ENCODE measurements at places on chromosomes 6 and 20. TPM values are rescaled to one million over a fixed set of nuclear protein-coding genes. Genes with fewer than 3 reads are reported as not detected.
A peak's percentile ranks its signal among the peaks of the same experiment; 100 is the strongest.

DNA sequence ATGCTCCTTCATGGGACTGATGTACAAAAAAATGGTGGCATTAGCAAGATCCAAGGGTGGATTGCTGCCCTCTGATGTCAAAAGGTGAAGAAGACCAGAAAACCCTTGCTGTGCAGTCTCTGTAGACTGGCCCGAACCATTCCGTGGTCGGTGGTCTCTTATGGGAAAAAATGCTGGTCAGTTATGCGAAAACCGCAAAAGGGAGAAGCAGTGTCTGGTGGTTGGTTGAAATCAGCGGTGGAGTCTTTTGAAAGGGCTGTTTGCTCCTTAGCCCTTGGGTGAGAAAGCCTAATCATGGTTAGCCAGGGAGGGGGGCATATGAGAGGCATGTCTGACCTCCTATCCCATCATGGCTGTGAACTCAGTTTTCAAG, 108.1 kb downstream of the DTNBP1 start:
- no peak for DNase-seq

DNA sequence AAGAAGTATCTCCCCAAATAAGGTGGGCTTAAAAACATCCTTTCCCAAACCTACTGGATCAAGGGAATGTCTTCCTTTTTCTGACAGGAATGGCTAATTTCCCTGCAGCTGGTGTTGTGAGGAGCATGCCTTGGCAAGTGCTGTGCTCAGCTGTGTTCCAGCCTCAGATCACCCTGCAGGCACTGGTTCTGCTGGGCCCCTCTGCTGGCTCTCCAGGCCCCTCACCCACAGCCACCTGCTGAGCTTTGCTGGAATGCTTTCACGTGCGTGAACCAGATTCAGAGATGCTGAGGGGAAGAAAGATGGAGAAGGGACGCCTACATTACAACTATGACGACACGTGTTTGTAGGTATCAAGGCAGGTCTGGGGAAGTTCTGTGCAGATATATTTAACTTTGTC, 71.3 kb upstream of the FOXC1 start:
- no peak for DNase-seq

GRCh38 chr6:151101816-151102694, 137.7 kb upstream of the AKAP12 start:
- DNase-seq: no peak

- no peak for DNase-seq
Measured at GRCh38 chr20:8082025-8082424, 50.0 kb upstream of the PLCB1 start.

DNA sequence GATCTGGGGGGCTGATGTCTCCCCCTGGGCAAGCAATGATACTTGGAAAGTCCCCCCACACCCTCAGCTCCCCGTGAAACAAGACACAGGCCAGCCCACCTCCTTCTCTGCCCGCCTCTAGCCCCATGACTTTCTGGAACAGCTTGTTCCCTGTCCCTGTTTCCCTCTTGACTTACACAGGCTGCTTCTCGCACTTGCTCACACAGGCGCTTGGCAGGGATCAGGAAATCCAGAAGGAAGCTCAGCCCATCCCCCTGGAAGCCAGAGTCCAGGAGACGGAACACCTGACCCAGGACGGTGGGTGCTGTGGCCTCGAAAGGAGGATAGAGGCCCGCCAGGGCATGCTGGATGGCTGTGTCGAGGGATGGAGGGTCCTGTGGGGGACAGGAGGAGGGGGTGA, 14.8 kb downstream of the KIAA1755 start:
- no peak for DNase-seq

GRCh38 chr6:13674533-13675190, 37.0 kb downstream of the RANBP9 start:
- DNase-seq: no peak

GRCh38 chr6:139243536-139243935, 48.3 kb downstream of the TXLNB start:
- DNase-seq: no peak

DNA sequence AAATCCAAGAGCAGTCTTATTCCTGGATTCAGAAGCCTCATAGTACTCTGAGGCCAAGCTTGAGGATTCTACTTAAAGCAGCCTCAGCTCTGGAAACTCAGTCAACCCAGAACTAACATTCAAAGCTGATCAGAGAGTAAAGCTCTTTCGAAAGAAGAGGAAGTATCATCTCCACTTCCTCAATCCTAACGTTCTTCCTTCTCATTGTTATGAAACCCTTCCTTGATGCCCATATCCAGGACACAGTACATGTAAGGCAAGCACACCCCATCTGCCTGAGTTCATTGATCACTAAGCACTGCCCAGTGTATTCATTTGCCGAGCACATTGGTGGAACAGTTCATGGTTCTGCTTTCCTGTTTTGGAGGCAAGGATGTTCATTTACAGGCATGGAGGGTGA, at the start of gene IPCEF1:
IPCEF1 (minus strand) TSS at position 114 of the 400 bp plus-strand sequence. CDS start 90,856 bp downstream, outside the sequence.
- peak; percentile 16 for DNase-seq

DNA sequence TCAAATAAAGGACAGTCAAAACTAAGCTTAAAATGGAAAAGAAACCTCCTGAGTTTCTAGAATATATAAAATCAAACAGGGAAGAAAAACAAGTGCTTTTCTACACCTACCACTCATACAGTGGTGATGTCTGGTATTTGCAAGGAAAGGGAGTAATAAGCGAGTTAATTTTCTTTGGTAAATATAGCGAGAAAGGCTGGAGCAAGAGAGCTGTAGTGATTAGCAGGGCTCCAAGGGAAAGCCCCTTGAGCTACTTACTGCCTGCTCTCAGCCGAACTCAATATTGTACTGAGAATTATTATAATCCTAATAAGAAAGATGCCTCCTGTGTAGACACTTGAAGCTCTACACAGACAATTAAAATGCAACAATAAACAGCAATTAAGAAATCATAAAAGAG, 296.3 kb downstream of the LAMA2 start:
- DNase-seq: no peak

DNA sequence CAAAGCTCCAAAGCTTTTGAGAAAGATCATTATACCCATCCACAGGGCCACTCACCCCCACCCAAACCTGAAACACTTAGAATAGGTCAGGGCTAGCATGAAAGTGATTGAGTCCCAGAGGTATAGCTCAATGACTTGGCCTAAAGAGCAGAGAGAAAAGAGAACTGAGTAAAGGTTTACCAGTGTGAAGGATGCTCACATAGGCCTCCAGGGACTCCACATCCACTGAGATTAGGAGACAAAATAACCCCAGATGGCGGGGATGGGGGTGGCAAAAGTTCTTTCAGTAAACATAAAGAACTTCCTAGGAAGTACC, 12.2 kb downstream of the SAYSD1 start:
- no peak for DNase-seq

GRCh38 chr6:44456070-44456965, 68.8 kb downstream of the CDC5L start:
- DNase-seq: peak; percentile 48

- DNase-seq: no peak
Measured at GRCh38 chr6:168193816-168194721, 115.1 kb upstream of the FRMD1 start.

DNA sequence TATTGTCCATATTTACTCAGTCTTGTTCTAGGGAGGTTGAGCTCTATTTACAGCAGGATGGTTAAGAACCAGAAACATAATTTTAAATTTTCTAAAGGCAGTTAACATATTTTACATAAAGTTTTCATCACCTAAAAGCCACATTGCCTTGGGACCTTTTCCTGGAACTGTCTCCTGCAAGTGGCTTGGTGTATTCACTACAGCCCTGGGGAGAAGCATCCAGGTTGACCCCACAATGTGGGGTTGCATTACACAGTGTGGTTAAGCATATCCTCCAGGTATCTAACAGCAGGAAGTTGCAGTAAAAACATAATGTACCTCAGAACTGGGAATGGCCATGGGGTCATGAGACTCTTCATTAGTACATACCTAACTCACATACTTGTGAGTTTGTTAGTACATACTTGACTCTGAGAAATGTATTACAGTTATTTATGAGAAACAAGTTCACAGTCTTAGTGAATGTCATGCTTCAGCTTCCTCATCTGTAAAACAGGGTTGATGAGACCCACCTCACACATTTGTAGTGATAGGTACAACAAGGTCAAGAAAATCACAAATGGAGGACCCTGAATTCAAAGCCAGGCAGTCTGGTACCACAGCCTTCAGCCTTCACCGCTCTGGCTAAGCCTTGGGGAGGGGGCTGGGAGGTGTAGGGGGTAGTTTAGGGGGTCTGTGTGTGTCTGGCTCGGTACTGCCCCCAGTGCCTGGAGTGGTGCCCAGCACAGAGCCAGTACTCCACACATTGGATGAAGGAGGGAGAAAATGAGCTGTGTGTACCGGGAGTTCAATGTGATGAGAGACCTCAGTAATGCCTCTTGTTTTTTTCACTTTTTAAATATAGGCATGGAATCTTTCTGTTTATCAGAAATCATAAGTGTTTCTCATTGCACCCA, 52.9 kb downstream of the KAT14 start:
- DNase-seq: no peak

- no peak for DNase-seq
Measured at GRCh38 chr6:50992704-50993625, 174.3 kb downstream of the TFAP2B start.

DNA sequence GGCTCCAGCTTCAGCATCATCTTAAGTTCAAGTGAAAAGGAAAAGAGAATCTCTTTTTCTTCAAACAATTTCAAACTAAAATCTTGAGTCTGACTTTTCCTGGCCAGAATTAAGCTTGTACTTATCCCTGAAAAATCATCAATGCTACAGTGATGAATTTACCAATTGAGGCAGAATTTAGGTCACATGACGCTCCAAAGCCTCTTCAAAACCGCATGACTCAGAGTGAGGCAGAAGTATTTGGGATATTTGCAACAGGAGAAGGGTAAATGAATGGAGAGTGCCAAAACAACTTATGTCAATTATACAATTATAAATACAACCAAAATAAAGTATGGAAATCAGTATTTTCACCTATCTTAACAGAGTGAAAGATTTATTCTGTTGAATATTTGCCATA, 515.5 kb downstream of the COL12A1 start:
- DNase-seq: no peak

DNA sequence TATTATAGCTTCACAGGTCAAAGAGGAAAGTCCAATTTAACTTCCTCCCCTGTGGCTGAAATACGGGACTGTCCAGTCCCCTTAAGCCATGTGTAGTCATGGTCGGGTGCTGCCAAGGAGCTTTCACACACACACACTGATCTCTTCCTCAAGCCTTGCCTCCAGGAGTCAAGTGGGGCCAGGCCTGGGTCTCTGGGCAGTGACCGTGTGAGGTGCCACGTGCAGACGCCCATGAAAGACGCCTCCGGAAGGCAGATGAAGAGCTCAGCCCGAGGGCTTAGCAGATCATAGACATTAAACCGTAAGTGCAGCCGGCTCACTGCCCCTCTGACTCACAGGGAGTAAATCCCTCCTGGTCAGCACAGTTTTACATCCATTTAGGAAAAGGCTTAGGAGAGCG, 4.2 kb downstream of the GABRR2 start:
- DNase-seq: no peak

GRCh38 chr6:27672113-27672799, 199.4 kb upstream of the ZNF184 start:
- peak; percentile 30 for DNase-seq

GRCh38 chr6:24536466-24536865, 41.7 kb downstream of the ALDH5A1 start:
- no peak for DNase-seq

The MACROD2 gene
- 8.3 TPM for total RNA-seq

The HSF2 gene
- total RNA-seq: 7.8 TPM

The KIAA1755 gene
- 0.99 TPM for total RNA-seq

The SCAF8 gene
- total RNA-seq: 24.1 TPM

The TFAP2C gene
- total RNA-seq: 0.52 TPM

The HLA-DOA gene
- 83.3 TPM for total RNA-seq

The FAM83C gene
- not detected for total RNA-seq
